NCI-H524 treated with DMSO at 0.1 percent for 48 hours (cell line): ENCODE measurements at places on chromosomes 5 and 9.

GRCh38 chr9:95433096-95433819 is 83.5 kb downstream of the PTCH1 start:
- DNase-seq, result no peak

DNA sequence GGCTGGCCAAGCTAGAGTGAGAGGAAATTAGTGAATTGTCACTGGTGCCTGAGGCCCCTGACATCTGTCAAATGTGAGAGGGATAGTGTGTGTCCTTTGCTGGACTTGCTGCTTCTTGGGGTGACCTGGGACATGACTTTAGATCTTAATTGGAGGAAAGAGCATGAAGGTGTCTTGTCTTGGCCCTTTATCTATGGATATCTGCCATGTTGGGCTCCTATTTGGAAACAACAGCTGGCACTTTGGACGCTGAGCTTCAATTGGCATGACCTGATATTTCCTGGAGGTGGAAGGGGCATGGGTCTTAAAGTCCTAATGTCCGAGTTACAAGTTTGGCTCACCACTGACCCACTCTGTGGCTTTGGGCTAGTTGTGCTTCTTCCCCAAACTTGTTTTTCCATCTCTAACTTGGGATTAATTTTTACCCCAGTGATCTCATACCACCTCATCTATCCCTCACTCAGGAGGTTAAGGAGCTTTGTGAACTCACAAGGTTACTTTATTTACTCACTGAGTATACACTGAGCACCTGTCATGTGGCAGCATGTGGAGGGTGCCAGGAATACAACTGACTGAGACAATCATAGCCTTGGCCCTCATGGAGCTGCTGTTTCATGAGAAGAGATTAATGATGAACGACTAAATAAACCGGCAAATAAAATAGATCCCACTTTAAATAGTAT is 30.1 kb upstream of the CXCL14 start:
- DNase-seq, result no peak

DNA sequence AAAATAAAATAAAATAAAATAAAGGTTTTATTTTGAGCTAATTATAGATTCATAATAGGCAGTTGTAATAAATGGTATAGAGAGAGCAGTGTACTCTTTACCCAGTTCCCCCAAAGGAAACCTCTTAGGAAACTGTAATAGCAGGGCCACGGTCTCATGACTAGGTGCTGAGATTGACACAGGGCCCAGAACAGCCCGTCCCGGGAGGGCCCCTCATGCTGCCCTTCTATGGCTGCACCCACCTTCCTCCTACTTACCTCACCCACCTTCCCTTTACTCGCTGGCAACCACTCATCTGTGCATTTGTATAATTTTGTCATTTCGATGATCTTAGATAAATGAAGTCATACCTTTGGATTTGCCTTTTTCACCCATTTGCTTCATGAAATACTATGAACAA is 16.1 kb downstream of the CACNA1B start:
- DNase-seq, result no peak

DNA sequence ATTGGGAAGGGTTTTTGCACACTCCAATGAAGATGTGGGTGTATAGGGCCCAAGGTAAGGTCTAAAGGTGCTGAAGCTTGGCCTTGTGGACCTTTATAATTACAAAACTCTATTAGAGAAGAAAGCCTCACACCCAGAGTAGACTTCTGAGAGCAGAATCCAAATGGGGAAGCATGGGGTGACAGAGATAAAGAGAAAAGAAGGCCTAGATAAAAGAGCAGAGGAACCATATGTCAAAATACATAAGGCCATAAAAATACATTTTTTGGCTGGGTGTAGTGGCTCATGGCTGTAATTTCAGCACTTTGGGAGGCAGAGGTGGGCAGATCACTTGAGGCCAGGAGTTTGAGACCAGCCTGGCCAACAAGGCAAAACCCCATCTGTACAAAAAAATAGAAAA is 27.4 kb upstream of the TCERG1 start:
- DNase-seq, result no peak

DNA sequence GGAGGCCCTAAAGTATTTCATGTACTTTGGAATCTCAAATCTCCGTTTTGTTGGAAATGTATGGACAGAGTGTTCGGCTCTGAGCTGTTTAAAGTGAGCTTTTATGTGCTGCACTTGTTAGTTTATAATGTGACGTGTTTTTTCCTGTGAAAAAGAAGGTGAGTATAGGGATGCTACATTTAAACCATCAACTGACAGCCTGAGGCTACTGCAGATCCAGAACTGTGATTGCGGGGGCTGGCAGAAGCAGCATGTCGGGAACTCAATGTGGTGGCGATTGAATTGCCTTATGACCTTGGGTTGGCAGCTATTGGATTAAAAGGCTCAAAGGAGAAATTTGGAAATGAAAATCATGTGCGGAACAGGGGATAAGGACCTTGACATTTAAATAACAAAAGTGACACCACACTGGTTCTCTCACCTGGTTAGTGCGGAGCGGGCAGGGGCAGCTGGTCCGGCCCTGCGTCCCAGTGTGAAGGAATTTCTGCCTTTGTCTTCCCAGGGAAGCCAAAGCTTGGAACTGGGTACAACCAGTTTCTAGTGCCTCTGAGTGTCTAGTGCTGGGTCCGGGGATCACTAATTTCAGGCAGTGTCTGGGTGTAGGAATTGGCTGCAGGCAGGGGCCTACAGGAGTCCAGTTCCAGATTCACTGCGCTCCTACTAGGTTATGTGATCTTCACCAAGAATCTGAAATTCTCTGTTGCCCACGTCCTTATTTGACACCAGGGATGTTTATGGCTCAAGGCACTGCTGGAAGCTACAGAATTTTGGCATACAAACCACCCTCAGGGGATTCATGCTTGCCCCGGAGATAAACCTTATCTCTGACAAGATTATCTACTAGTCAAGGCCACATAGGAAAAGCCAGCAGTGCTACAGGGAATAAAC is 120.7 kb upstream of the ERCC6L2 start:
- no peak for DNase-seq

DNA sequence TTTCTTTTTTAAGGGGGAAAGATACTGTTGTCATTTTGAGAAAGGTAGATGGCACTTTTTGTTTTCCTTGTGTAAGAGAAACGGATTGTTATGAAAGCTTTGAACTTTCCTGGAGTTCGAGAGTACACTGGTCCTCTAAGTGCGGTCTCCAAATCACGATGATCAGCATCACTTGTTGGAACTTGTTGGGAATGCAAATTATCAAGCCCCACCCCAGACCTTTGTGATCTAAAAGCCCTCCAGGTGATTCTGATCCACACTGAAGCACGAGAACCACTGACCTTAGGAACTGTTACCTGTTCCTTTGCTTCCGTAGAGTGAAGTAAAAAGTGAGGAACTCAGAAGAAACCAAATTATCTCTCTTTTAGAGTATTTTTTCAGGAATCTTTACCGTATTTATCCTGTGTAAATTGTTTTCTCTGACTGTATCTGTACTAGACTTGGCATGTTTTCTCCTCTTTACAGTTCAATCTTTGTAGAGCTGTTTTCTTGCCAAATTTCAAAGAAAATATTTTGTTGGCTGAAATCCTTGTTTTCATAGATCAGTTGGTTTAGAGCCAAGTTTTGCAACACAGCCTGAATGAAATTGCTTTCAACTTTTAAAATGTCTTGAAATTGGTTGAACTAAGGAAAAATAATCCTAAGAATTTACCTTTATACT is 4.0 kb downstream of the MAT2B start:
- DNase-seq, result no peak

- no peak for DNase-seq
Measured at GRCh38 chr5:148333262-148333849, 2.0 kb upstream of the SPINK9 start.

DNA sequence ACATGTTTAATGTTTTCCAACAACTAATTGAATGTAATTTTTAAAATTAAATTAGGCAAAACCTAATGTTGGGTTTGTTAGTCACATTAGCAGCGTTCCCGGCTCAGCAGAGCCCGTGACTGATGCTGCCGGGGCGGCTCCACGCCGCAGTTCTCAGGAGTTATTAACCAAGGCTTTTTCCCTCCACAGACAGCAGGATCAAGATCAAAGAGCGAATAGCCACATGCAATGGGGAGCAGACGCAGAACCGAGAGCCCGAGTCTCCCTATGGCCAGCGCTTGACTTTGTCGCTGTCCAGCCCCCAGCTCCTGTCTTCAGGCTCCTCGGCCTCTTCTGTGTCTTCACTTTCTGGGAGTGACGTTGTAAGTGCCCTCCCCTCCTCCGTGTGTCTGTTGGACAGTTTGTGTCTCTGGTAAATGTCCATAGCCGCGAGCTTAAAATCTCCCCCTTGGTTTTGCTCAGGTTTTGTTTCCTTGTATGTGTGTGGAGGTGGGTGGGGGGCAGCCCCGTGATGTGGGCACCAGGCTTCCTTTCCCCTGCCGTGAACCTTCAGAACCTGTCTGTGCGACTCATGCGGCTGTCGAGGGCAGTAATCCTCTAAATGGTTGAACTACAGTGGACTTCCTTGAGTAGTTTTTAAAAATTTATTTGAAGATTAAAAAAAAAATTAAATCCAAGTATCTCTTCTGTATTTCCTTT is 37.1 kb downstream of the TENT4A start:
- DNase-seq, result no peak

- no peak for DNase-seq
Measured at GRCh38 chr5:96566833-96567587, 95.2 kb upstream of the CAST start.

DNA sequence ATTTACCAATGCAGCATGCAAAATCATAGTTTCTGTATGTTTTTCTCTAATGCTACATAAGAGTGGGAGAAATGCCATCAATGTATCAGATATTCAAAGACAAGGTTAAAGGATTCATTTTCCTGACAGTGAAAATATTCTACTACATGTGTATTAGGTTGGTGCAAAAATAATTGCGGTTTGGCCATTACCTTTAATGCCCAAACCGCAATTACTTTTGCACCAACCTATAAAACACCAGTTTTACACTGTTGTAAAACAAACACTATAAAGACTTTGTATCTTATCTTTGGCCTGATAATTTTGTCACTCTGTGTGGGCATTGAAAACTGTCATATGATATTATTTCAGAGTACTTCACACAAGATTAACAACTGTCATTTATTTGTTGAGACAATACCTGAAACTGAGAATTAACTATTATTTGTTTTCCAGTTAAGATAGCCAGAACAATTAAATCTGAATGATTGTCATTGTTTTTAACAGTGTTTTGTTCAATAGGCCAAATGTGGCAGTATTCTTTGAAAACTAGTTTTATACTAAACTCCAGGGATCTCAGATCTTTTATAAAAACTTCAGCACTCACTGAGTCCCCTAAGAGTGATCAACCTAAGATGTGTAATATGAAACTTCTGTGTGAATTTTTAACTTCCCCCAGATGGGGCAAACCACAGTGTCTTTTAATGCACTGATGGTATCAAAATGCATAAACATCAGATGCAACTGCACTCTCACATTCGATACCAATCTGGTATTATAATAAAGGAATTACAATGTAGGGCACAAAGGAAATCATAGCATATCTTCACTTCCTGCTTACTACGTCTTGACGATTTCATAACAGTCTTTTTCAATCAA is 53.8 kb upstream of the FBN2 start:
- no peak for DNase-seq

GRCh38 chr5:178770621-178771020 is 40.2 kb upstream of the ZNF354A start:
- no peak for DNase-seq

DNA sequence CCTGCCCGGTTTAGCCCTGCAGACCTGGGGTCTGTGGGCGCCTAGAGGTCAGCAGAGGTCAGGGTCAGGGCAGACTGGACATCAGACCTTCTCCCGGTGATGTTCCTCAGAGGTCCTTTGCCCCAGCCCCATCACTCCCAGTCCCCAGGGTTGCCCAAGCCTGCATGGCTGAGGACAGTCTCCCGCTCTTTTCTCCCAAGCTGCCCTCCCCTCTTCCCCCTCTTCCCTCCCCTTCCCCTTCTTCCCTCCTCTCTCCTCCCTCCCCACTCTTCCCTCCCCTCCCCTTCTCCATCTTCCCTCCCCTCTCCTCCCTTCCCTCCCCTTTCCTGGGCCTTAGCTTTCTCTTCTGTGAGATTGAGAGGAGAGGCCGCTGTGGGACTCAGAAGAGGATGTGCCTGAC is 10.4 kb downstream of the LHX3 start:
- no peak for DNase-seq

- DNase-seq, result no peak
Measured at GRCh38 chr5:133792655-133793054, 175.8 kb downstream of the C5orf15 start.

- no peak for DNase-seq
Measured at GRCh38 chr5:173969167-173970049, 19.6 kb upstream of the C5orf47 start.

DNA sequence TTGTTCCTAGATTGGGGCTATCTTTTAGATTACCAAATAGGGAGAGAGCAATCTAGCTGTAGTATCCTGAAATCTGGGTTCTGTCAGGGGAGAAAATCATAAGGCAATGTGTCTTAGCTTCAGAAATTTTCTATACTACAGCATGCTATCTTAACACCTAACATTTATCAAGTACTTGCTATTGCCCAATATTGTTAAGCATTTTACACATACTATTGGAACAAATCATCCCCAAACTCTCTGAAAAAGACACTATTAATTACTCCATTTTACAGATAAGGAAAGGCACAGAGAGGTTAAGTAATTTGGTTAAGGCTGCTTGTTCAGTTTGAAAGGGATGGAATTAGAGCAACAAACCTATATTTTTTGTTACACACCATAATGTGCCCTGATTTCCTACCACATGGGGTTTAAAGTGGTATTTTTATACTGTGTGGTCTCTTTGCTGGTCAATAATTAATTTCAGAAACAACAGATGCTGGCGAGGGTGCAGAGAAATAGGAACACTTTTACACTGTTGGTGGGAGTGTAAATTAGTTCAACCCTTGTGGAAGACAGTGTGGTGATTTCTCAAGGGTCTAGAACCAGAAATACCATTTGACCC is 57.2 kb upstream of the RIC1 start:
- no peak for DNase-seq
